ENCODE measurements at places on chromosomes 12 and 14.

DNA sequence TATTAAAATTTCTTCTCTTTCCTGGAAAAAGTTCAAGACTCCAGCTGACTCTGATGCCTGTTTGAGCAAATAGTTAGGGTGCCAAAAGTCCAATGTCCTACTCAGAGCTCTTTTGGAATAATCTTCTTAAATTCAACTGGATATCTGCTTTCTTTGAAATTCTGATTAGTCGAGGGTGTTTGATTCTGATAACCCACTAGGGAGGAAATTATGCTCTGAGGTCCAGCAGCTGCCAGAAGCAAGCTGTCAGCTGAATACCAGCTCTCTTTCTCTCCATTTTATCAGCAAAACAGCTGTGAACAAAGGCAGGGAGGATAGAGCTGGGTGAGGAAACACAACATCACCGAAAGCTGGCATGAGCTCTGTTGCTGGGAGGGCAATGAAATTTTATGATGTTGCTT is 141.5 kb downstream of the CAND1 start:
- DNase-seq: no peak

- no peak for DNase-seq
Observed at GRCh38 chr12:30934811-30935210, 8.3 kb downstream of the TSPAN11 start.

GRCh38 chr14:23284654-23285529 is 1.0 kb downstream of the HOMEZ start:
- DNase-seq: no peak

- no peak for DNase-seq
Observed at GRCh38 chr12:45666816-45667215, 62.7 kb upstream of the ARID2 start.

- no peak for DNase-seq
Observed at GRCh38 chr12:78671295-78671694, 193.3 kb upstream of the SYT1 start.

GRCh38 chr12:105076098-105076497 is 8.2 kb downstream of the ALDH1L2 start:
- DNase-seq: no peak

DNA sequence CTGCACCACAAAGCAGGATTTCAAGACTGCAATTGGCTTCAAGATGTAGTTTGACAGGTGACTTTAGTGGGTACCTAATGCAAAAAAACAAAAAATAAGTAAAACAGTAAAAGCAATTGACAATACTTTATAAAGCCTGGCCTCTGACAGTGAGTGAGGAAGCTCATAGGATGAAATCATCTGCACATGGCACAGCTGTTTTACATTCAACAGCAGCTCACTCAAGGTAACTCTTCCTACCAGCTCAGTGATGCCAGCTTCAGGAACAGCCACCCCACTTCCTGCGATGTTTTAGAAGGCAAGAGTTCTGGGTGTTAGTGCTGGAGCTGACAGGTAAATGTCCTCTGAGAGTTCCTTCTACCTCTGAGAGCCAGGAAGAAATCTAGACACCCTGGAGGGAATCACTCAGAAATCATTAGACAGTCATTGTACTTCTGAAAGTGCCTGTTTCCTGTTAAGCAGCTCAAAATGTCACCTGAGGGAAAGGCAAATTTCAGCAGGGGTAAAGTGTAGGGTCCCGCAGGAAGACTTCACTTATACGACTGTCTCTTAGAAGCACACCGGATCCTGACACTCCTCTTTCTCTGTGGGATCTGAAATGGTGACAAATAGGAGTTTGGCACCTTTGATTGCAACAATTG is 99.9 kb downstream of the FOXN3 start:
- no peak for DNase-seq

GRCh38 chr12:116434155-116435011 is 124.8 kb upstream of the MAP1LC3B2 start:
- DNase-seq: no peak

DNA sequence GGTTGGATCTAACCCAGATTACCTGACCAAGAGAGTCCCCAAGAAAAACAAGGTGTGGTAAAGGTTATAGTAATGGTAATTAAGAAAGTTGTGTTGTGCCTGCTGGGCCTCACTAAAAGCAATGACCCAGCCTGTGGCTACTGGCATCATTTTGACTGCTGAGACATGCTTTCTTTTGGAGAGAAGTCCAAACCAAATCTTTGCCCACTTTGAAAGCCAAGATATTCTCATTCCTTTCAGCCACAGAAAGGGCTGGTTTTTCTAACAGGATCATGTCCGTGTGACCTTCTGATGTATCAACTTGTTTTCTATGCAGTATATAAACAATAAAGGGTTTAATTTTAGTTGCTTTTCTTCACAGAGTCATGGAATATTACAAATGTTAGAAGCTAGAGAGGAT is 388.6 kb downstream of the RAD51B start:
- DNase-seq: no peak

DNA sequence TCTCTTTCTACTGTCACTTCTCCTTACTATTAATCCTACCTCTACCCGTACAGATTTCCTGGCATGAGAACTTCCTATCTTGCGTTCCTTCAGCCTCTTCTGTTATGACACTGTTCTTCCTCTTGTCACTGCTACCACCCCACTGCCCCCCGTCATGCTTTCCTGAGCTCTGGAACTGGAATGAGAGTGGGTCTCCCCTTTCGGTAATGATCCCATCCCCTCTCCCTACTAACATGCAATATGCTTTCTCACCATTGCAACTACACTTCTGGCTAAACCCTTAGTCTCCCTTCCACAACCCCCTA is 4.9 kb upstream of the AP1G2 start:
- DNase-seq: no peak

DNA sequence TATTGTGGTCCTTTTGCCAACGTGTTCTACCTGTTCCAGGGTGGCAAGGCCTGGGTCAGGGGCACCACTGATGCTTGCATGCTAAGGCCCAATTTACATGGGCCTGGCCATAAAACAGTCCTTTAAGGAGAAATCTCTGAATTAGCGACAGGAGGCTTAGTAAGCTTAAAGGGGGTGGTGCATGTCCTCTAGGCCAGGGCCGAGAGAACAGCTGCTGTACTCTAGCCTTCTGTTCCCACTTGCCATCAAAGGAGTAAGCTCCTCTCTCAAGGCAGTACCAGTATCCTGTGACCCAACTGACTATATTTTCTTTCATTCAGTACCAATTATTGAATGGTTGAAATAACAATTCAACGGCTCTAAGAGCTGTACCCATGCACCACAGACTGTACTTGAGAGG is 67.7 kb upstream of the ZDHHC17 start:
- DNase-seq: no peak

- DNase-seq: no peak
Observed at GRCh38 chr14:104680806-104681688, 8.4 kb upstream of the INF2 start.

DNA sequence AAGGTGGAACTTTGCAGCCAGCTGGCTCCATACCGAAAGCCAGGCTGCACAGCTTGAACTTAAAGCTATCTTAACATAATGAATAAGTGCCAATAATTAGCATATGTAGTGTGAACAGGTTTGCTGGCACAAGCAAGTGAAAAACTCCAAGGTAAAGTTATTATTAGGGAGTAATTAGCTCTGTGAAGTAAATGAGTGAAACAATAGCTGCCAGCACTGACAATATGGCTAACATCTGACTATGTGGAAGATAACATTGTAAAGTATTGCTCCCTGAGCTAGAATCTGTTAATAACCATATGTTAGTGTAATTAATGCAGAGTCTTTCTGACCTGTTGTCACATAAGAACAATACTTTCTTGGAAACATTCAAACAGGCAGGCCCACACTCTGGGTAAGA is 246.4 kb downstream of the SOX5 start:
- no peak for DNase-seq

- no peak for DNase-seq
Observed at GRCh38 chr12:62401631-62402030, 65.0 kb upstream of the MON2 start.

Measured in stimulated activated CD4-positive, alpha-beta T cell treated with anti-CD3 and anti-CD28 coated beads, Interleukin-1b, Interleukin-23, amount 100 ng/mL, for 4 hours (primary cell).